Astrocyte (in vitro differentiated cells and primary cell): ENCODE measurements at places on chromosomes 1 and 21.

- no peak for DNase-seq
Measured at GRCh38 chr1:23159963-23160877, 8.4 kb downstream of the LUZP1 start.

DNA sequence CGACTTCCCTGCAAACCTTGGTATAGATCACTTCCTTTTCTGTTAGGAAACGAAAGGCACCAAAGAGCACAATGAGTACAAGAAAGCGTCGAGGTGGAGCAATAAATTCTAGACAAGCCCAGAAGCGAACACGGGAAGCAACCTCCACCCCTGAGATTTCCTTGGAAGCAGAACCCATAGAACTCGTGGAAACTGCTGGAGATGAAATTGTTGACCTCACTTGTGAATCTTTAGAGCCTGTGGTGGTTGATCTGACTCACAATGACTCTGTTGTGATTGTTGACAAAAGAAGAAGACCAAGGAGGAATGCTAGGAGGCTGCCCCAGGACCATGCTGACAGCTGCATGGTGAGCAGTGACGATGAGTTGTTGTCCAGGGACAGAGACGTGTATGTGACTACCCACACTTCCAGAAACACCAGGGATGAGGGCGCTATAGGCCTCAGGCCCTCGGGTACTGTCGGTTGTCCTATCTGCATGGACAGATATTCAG lies 18.5 kb downstream of the FAM89A start:
- no peak for DNase-seq

DNA sequence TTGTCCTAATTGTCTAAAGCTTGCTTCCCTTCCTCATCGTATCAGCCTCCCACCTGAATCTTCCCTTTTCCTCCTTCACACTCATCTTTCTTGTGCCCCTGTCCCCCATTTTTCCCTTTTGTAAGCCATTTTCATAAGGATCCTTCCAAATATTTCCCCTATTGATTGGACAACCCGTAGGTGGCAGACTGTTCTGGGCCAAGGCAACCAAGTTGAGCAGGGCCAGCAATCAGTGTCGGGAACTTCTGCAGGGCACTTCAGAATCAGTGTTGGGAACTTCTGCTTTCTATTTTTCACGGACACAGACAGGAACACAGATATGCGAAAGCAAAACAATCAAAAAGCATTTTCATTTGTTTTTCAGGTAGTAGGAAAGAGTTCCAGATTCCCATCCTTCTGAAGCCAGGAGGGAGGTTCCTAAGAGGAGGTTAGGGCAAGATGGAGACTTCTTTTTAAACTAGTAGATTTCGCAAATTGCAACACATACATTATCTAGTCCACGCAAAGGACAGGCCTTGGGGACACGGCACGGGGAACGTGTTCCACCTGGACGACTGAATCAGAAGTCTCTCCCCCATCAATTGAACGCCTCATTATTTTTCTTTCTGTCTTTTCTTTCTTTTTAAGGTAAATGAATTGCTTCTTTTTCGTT lies 691 bp upstream of the MPZL1 start:
- DNase-seq = peak; percentile 51

DNA sequence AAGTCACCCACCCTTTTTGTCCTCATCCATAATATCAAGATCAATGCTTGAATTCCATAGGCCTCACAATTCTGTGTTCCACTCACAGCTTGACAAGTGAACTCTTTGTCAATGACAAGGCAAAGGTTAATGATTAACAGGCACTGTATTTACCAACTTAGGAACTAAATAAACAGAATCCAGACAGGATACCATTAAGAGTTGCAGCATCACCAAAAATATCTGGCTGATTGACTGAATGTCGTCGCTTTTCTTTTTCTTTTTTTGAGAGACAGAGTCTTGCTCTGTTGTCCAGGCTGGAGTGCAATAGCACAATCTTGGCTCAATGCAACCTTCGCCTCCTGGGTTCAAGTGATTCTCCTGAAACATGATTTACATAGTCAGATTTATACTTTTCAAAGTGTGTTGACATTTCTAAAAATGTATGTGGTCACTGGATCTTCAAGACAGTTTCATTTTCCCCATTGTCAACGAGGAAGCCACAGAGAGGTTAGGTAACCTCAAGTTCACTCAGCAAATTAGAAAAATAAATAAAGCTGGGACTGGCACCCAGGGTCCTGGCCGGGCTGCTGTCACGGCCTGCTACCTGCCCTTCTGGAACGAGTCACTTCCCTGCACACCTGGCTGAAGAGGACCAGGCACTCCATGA lies 81.0 kb downstream of the PDE9A start:
- DNase-seq = no peak

GRCh38 chr1:102588536-102588935 lies 519.8 kb downstream of the COL11A1 start:
- DNase-seq = no peak

DNA sequence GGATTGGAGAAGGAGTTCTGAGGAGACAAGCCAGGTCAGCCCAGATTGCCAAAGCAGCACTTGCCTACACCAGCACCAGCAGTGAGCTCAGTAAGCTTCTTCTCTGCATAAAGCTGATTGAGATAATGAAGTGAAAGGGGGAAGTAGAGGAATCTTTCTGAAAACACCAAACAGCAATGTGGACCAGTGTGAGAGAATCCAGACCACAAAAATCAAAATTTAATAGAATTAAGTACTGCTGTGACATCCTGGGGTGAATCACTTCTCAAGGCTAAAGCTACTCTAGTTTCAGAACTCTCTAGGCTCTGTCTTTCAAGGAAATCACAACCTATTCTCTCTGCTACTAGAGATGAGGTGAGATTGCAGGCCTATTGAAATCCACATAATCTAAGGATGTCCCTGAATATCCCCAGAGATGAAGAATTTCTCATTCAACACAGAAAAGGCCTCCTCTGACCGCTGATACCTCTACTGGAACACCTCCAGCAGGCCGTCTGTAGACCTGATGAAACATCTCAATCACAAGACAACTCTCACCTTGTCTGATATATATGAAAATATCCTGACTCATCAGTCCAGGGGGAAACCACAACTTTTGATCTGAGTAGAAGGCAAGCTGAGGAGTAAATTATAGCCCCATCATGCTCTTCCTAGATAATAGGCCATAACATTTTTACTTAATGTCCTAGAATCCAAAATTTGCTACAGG lies at the start of gene FCRL4:
FCRL4 (minus strand) TSS at position 127 of the 709 bp plus-strand sequence. CDS start 141 bp downstream, outside the sequence.
- DNase-seq = no peak

GRCh38 chr1:104467590-104467989 lies 717.9 kb downstream of the AMY1C start:
- DNase-seq = no peak

DNA sequence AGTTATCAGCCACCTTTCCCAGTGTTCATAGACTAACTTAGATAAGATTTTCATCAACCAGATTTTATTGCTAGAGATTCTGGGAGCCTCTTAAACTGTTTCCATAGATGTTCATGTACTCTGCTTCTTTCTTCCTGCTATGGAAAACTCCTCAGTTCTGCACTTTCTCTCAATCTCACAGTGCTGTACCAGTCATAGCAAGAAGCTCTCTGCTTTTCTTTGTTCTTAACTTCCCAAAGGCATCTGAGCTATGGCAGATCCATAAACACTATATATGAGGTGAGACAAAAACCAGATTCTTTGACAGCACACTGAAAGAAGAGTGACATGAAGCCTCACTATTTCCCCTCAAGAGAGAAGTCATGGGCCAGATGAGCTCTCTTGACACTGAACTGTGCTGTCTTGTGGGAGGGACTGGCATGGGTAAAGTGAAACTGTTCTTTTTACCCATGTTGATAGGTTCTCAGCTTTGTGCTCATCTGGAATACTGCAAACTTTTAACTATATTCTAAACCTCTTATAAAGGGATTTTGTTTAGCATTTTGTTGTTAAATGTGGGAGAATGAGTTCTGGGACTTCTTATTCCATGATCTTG lies 64.2 kb upstream of the LYPLAL1 start:
- no peak for DNase-seq

DNA sequence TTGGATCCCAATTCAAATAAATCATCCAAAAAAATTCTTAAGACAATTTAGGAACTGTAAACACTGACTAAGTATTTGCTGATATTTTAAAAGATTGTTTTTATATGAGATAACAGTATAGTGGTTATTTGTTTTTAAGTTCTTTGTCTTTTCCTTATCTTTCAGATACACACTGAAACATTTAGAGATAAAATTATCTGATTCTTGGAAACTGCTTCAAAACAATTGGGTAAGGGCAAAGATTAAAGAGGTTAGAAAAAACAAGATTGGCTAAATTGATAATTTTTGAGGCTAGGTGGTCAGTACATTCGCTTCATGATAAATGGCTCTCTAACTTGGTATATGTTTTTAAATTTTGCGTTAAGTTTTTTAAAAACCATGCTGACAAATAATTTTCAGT lies 117.3 kb downstream of the PSMG1 start:
- no peak for DNase-seq

DNA sequence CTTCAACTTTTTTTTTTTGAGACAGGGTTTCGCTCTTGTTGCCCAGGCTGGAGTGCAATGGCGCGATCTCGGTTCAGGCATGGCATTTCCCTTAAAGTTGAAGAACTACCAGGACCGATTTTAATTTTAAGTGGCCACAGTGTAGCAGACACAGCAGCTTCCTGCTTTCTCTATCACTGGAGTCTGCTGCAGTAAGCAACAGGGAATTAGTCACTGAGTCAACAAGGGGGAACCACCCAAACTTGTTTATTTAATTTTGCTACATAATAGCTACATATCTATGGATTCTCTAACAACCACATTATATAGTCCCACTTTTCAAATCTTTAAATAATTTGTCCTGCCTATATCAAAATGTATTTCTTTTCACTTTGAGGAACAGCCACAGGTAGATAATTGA lies 12.5 kb upstream of the TNNI3K start:
- no peak for DNase-seq
